ENCODE measurements at places on chromosomes 4 and X. TPM values are rescaled to one million over a fixed set of nuclear protein-coding genes. Genes with fewer than 3 reads are reported as not detected.

The COL4A5 gene
- 4.8 TPM for total RNA-seq

The FAM9C gene
- not detected for total RNA-seq

The FGFR3 gene
- 0.71 TPM for total RNA-seq

The BEND2 gene
- total RNA-seq, result not detected

The PDGFRA gene
- 222 TPM for total RNA-seq

All from sigmoid colon (tissue), 7 donors.